DND-41 (cell line): ENCODE measurements at places on chromosomes 2 and 18.

- H3K4me3 ChIP-seq: no peak overlapping the region
- peaks cover 65% of the 10 kb centered on the region for H3K4me1 ChIP-seq
- DNase-seq: no peak
- no peaks in the 10 kb centered on the region for H3K27me3 ChIP-seq
Observed at GRCh38 chr2:236544362-236544761, 25.3 kb upstream of the ACKR3 start.

DNA sequence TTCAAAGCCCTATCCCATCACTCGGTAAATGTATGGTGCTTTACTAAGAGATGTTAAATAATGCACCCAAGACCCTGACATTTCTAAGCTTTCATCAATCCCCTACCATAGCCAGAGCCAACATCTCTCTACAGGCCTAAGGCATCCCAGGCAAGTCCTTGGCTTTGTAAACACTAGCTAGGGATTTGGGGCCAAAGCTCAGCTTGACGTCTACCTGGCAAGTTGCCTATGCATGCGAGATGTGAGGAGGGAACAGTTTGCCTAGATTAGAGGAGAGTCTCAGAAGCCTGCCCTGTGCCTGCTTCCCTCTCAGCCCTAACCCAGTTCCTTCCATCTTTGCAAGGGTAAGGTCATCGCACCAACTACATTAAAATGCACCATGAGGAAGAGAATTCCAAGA, 221.5 kb upstream of the NCKAP5 start:
- H3K4me3 ChIP-seq: no peak overlapping the region
- no peak overlapping the region for H3K27ac ChIP-seq
- H3K36me3 ChIP-seq: no peaks in the 10 kb centered on the region
- peaks cover 13% of the 10 kb centered on the region for H3K27me3 ChIP-seq

- no peaks in the 10 kb centered on the region for H3K4me1 ChIP-seq
- no peak for DNase-seq
- no peaks in the 10 kb centered on the region for H3K27me3 ChIP-seq
- no peak overlapping the region for H3K27ac ChIP-seq
Observed at GRCh38 chr18:7152440-7152839, 34.8 kb upstream of the LAMA1 start.

GRCh38 chr2:238644095-238645081, 203.5 kb upstream of the TWIST2 start:
- DNase-seq: no peak
- H3K27me3 ChIP-seq: peaks cover 4% of the 10 kb centered on the region
- H3K4me3 ChIP-seq: no peak overlapping the region
- no peaks in the 10 kb centered on the region for H3K36me3 ChIP-seq
- H3K4me1 ChIP-seq: no peaks in the 10 kb centered on the region

DNA sequence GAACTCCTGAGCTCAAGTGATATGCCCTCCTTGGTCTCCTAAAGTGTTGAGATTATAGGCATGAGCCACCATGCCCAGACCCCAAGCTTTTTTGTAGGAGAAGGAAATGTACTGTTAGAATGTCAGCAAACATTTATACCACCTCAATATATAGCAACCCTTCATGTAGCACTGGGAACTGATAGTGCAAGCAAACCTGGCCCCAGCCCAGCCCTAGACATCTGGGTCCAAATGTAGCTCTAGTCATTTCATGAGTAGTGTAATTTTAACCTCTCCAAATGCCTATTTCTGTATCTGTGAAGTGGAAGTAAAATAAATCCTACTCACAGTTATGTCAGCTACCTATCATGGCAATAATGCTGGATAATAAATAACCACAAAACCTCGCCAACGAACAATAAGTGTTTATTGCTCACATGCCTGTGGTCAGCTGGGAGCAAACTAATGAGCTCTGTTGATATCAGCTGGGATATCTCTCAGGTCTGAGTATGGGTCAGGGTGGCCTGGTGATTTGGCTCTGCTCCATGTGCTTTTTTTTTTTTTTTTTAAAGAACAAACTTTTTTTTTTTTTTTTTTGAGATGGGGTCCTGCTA, 180.4 kb downstream of the CD8B2 start:
- H3K36me3 ChIP-seq: no peaks in the 10 kb centered on the region
- H3K4me1 ChIP-seq: no peaks in the 10 kb centered on the region
- H3K27ac ChIP-seq: no peak overlapping the region
- DNase-seq: no peak
- no peak overlapping the region for H3K4me3 ChIP-seq

DNA sequence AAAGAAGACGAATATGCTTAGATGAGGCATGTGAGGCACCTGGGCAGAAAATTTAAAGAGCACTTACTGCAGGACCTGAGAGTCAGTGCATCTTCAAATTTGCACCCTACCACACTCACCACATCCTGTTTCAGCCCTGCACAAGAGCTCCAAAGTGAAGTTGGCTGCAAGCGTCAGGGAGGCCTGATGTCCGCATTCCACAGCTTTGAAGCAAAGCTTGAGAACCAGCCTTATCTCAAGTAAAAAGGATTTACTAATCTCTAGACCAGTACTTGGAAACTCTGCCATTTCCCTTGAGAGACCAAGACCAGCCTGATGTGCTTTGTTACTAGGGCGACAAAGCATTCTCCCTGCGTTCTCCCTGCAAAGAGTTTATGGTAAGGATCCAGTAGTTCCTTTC, 3.4 kb upstream of the ASNSD1 start:
- no peak overlapping the region for H3K4me3 ChIP-seq
- peak; percentile 86 for DNase-seq
- no peaks in the 10 kb centered on the region; the same call in 1 of the 2 replicates for H3K36me3 ChIP-seq
- H3K4me1 ChIP-seq: peaks cover 44% of the 10 kb centered on the region
- no peaks in the 10 kb centered on the region for H3K27me3 ChIP-seq

GRCh38 chr2:68414876-68415275, 49.8 kb downstream of the PLEK start:
- no peaks in the 10 kb centered on the region for H3K27me3 ChIP-seq
- H3K27ac ChIP-seq: no peak overlapping the region
- no peak for DNase-seq
- peaks cover 23% of the 10 kb centered on the region for H3K4me1 ChIP-seq
- H3K4me3 ChIP-seq: no peak overlapping the region
- H3K36me3 ChIP-seq: no peaks in the 10 kb centered on the region

DNA sequence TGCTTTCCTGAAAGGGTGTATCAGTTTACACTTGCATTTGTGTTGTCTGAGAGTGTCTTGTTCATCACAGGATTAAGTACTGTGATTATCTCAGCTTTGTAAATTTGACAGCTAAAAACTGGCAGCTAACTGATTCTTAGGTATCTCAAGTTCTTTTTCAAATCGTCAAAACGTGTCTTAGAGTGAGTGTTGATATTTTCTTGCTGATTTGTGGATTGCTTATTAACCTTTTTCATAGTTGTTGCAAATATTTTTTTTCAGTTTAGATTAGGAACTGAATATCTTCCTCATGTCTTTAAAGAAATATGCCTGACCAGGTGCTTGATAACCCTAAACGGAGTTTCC, 41.9 kb downstream of the LRRFIP1 start:
- peaks cover 17% of the 10 kb centered on the region for H3K4me1 ChIP-seq
- no peaks in the 10 kb centered on the region for H3K36me3 ChIP-seq
- H3K27ac ChIP-seq: no peak overlapping the region
- no peak for DNase-seq

GRCh38 chr2:218446547-218446946, 27.6 kb downstream of the VIL1 start:
- DNase-seq: no peak
- H3K27ac ChIP-seq: no peak overlapping the region
- no peaks in the 10 kb centered on the region for H3K4me1 ChIP-seq
- peaks cover 33% of the 10 kb centered on the region for H3K36me3 ChIP-seq
- H3K27me3 ChIP-seq: no peaks in the 10 kb centered on the region

DNA sequence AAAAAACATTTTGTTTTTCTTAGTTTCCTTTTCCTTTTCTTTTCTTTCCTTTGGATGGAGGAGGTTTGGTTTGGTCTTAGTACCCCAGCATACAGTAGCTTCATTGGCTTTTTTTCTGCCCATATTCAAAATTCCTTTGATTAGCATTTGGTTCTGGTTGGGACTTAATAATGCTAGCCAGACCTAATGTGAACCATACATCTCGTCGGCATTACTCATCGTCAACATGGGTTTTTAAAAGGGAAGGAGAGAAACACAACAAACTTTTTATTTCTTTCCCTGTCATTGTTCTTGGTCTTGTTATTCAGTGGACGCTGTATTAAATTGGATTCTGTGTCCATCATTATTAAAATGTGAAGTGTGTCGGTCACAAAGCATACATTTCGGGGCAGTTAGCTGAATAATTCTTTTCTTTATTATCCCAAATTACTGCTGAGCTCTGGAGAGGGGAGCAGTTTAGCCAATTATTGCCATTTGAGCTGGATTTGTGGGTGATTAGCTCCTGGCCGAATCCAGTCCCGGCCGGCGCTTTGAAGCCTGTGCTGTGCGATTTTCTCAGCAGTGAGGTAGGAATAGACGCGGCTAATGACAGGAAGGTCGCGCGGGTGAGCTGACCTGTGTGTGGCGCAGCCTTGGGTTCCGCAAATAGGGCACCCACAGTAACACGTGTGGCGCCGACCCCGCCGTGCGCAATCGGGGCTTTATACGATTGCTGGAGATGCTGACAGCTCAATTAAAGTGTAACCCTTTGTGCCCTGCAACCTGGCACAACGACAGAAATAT, 303.3 kb downstream of the GBX2 start:
- H3K4me1 ChIP-seq: 0 out of 2 replicates have a peak, but pooled peaks cover 2% of the 10 kb centered on the region
- no peak for DNase-seq
- H3K27ac ChIP-seq: no peak overlapping the region
- no peak overlapping the region for H3K4me3 ChIP-seq
- no peaks in the 10 kb centered on the region for H3K27me3 ChIP-seq

DNA sequence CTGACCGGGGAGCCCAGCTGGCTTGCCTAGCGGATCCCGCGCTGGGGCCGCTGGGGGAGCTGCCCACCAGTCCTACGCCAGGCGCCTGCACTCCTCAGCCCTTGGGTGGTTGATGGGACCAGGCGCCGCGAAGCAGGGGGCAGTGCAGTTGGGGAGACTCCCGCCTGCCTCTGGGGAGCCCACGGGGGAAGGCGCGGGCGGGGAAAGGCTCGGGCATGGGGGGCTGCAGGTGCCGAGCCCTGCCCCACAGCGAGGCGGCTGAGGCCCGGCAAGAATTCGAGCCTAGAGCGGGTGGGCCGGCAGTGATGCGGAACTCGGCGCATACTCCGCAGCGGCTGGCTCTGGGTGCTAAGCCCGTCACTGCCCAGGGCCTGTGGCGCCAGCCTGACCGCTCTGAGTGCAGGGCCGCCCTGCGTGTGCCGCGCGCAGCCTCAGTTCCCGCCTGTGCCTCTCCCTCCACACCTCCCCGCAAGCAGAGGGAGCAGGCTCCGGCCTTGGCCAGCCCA, 249.1 kb upstream of the TEKT4 start:
- DNase-seq: no peak
- H3K27me3 ChIP-seq: no peaks in the 10 kb centered on the region
- H3K27ac ChIP-seq: no peak overlapping the region
- no peaks in the 10 kb centered on the region for H3K36me3 ChIP-seq

DNA sequence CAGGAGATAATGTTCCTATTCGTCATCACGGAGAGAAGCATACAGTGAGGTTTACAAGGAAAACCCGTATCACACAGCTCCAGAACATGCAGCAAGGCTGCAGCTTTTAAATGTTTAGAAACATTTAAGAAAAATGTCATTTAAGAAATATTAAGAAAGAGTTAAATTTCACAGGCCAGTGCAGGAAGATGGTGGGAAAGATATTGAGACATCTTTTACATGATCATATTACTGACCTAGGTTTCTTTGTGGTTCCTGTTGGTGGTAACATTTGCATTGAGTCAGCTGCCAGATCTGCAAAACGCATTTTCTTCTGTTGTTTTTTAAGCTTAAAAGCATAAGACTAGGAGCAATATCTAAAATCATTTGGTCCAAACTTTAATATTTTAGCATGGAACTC, 44.9 kb downstream of the CPO start:
- H3K4me3 ChIP-seq: no peak overlapping the region
- H3K27me3 ChIP-seq: peaks cover 9% of the 10 kb centered on the region
- no peaks in the 10 kb centered on the region for H3K36me3 ChIP-seq
- no peaks in the 10 kb centered on the region for H3K4me1 ChIP-seq
- no peak overlapping the region for H3K27ac ChIP-seq

GRCh38 chr2:137229834-137230233, 464.5 kb downstream of the THSD7B start:
- DNase-seq: no peak
- no peaks in the 10 kb centered on the region for H3K4me1 ChIP-seq
- H3K27ac ChIP-seq: no peak overlapping the region
- H3K27me3 ChIP-seq: no peaks in the 10 kb centered on the region
- H3K4me3 ChIP-seq: no peak overlapping the region
- H3K36me3 ChIP-seq: no peaks in the 10 kb centered on the region

DNA sequence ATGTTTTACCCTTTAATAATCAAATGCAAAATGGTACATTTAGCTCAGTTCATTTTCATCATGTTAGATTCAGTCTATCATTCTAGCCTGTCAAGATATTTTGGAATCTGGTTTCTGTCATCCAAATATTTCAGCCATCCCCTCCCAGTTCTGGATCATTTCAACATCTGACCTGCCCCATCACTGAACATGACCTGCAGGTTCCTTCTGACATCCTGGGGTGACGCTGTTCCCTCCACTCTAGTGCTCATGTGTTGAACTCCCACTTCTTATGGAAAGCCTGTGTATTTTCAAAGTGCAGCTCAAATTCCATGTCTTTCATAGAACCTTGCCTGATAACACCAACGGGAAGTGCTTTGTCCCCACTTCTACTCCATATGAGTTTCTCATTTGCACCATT, 320.0 kb upstream of the TNP1 start:
- H3K27me3 ChIP-seq: peaks cover 2% of the 10 kb centered on the region
- H3K27ac ChIP-seq: no peak overlapping the region
- no peak for DNase-seq
- H3K36me3 ChIP-seq: no peaks in the 10 kb centered on the region
- no peaks in the 10 kb centered on the region for H3K4me1 ChIP-seq

DNA sequence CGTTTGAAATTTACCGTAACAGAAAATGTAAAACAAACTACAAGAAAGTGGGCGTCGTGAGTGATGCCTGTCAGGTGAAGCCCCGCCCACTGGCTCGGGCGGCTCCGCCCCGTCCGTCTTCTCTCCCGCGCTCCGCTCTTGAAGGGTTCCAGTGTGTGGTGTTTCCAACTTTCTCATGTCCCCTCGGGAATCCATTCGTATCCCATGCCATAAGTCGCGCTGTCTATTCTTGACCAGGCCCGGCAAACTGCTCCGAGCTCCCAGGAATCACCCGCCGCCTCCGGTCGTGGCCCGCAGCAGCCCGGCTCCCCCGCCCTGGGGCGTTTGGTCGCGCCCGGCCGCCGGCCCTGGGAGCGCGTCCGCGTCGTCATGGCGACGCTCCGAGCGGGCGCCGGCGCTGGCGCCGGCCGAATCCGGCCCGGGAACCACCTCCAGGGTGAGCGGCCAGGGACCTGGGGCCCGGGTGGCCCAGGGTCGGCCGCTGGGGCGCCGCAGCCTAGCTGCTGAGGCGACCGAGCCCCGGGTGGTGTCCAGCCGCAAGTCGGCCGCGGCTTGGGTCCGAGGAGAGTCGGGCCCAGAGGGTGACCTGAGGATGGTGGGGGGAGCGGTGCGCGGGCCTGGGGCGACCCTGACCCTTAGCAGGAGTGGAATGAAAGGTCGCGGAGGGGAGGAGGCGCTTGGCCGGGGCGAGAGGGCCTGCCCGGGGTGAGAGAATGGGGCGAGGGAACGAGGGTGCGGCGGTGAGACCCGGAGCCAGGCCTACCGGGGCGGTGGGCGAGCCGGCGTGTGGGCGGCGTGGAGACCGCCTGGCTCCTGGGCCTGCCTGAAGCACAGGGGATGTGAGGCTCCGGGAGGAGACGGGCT, at the start of gene CFAP221:
Gene CFAP221 (plus strand): TSS at position 375 of the 864 bp plus-strand sequence. CDS start 1,683 bp downstream, outside the sequence.
- H3K4me3 ChIP-seq: no peak within 1 kb of the TSS
- H3K36me3 ChIP-seq: no peaks in the 10 kb centered on the region
- DNase-seq: no peak
- H3K27ac ChIP-seq: no peak within 1 kb of the TSS
- H3K27me3 ChIP-seq: peaks cover 5% of the 10 kb centered on the region

GRCh38 chr2:57460396-57461276, 586.0 kb upstream of the VRK2 start:
- H3K4me3 ChIP-seq: no peak overlapping the region
- H3K27me3 ChIP-seq: no peaks in the 10 kb centered on the region
- no peak for DNase-seq
- no peaks in the 10 kb centered on the region for H3K36me3 ChIP-seq
- no peaks in the 10 kb centered on the region for H3K4me1 ChIP-seq
